RWPE2 (cell line): ENCODE measurements at places on chromosomes 5 and 9.
A peak's percentile ranks its signal among the peaks of the same experiment; 100 is the strongest.

- peak overlapping the region; percentile 1 for H3K27ac ChIP-seq
- no peaks in the 10 kb centered on the region for H3K27me3 ChIP-seq
- H3K36me3 ChIP-seq, result peaks cover 100% of the 10 kb centered on the region
- DNase-seq, result no peak
These were observed 8.7 kb downstream of the HMGCS1 start for GRCh38 chr5:43304525-43304924.

DNA sequence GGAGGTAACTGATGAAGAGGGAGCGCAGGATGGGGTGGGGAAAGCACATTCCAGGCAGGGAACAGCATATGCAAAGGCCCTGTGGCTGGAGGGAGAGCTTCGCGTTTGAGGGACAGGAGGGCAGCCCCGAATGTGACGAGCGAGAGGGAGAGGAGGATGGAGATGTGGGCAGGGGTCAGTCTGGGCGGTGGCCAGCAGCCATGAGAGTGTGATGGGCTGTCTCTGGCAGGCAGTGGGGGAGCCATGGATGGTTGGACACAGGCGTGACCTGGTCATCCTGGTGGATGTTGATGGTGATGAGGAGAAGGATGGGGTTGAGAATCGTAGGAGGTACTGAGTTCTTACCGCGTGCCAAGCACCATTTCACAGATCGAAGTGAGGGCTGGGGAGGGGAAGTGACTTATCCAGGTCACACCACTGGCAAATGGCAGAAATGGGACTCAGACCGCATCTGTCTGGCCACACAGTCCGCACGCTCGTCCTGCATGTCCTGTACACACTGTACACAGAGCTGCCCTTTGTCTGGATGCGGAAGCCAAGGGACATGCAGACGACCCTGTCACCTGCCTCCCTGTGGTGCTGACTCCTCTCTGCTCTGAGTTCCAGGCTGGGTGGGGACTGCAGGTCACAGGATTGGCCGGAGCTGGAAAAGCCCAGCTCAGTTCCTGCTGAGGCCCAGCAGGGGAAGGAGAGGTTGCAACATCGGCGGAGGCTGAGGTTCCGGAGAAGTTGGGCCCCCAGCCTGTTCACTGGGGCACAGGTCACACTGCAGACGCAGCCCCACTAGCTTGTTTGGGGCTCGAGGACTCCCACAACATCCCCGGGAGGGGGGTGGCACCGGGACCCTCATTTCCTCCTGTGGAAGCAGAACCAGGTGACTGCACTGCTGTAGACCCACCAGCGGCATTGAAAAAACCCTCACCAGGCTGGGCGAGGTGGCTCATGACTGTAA, 165.6 kb upstream of the IER5L start:
- H3K4me1 ChIP-seq, result no peaks in the 10 kb centered on the region
- H3K4me3 ChIP-seq, result no peak overlapping the region
- DNase-seq, result no peak
- peaks cover 35% of the 10 kb centered on the region for H3K36me3 ChIP-seq

DNA sequence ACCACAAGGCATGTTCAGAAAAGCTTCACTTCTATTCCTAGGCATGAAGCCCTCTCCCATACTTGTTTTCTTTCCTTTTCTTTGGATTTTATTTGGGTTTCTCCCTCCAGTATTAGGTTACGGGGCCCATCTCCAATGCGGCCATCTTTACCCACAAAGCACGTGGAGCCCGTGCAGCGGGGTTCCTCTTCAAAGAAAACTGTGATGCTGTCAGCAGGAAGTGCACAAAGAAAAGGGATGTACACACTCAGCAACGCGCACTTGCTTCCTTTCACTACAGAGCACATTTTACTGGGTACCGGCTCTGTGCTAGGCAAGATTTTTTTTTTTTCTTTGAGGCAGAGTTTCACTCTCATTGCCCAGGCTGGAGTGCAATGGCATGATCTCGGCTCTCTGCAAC, 106.6 kb downstream of the COL23A1 start:
- no peaks in the 10 kb centered on the region for H3K4me1 ChIP-seq
- no peak overlapping the region for H3K4me3 ChIP-seq
- no peaks in the 10 kb centered on the region for H3K36me3 ChIP-seq
- H3K27me3 ChIP-seq, result peaks cover 2% of the 10 kb centered on the region

DNA sequence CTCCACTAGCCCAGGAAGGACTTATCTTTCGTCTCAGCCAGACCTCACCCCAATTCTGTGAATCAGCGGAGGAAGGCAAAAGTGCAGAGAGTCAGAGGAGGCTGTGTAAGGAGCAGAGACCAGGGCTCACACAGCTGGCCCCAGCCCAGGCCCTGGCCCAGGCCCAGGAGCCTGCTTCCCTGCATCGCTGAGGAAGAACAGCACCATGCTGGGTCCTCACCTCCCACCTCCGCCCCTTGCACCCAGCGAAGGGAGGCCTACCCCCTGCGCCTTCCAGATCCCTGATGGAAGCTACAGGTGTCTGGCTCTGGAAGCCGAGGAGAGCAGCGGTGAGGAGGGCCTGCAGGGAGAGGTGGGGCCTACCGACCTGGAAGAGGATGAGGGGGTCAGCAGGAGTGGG, 22.3 kb upstream of the SYNPO start:
- no peaks in the 10 kb centered on the region for H3K36me3 ChIP-seq
- H3K4me3 ChIP-seq, result no peak overlapping the region
- DNase-seq, result no peak
- H3K27ac ChIP-seq, result no peak overlapping the region
- H3K4me1 ChIP-seq, result peaks cover 6% of the 10 kb centered on the region

DNA sequence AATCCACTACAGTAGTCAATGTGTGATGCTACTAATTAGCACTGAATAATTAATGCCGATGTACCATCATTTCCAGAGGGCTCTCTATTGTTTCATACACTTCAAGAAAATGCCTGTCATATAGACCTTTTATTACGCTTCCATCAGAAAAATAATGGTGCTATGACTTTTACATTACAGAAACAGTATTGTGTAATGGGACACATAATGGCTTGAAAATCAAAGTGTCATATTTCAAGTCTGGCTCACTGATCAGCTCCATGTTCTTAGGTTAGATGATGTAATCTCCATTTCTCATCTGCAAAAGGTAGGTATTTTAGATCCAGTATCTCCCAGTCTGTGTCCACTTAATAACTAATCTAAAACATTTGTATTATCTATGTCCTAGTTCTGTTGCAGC, 990.6 kb upstream of the TYRP1 start:
- H3K4me3 ChIP-seq, result no peak overlapping the region
- no peaks in the 10 kb centered on the region for H3K4me1 ChIP-seq
- H3K36me3 ChIP-seq, result no peaks in the 10 kb centered on the region
- no peak for DNase-seq
- H3K27me3 ChIP-seq, result peaks cover 4% of the 10 kb centered on the region

- no peak overlapping the region for H3K27ac ChIP-seq
- no peaks in the 10 kb centered on the region for H3K36me3 ChIP-seq
- no peak overlapping the region for H3K4me3 ChIP-seq
- H3K4me1 ChIP-seq, result no peaks in the 10 kb centered on the region
- H3K27me3 ChIP-seq, result no peaks in the 10 kb centered on the region
These were observed 272.7 kb downstream of the TRIM32 start for GRCh38 chr9:116959809-116960208.
